ENCODE measurements at places on chromosomes 5 and 9. TPM values are rescaled to one million over a fixed set of nuclear protein-coding genes. Genes with fewer than 3 reads are reported as not detected.

PTPN3 gene
- 40.6 TPM for total RNA-seq

- peaks cover 11% of the 10 kb centered on the region for H3K36me3 ChIP-seq
- H3K27me3 ChIP-seq = no peaks in the 10 kb centered on the region
- H3K4me1 ChIP-seq = no peaks in the 10 kb centered on the region
- H3K27ac ChIP-seq = no peak overlapping the region
These were observed 37.8 kb downstream of the MRRF start for GRCh38 chr9:122302237-122303093.

- H3K36me3 ChIP-seq = no peaks in the 10 kb centered on the region
- no peak overlapping the region for H3K4me3 ChIP-seq
- H3K4me1 ChIP-seq = no peaks in the 10 kb centered on the region
- no peak for DNase-seq
- H3K27ac ChIP-seq = no peak overlapping the region
- H3K27me3 ChIP-seq = no peaks in the 10 kb centered on the region
These were observed 37.7 kb downstream of the NSG2 start for GRCh38 chr5:174083056-174083827.

TMC1 gene
- total RNA-seq = 0.25 TPM

ELL2 gene
- total RNA-seq = 37.2 TPM

GRCh38 chr9:92438900-92439526 is 14.7 kb upstream of the OMD start:
- no peak overlapping the region for H3K27ac ChIP-seq
- no peaks in the 10 kb centered on the region for H3K27me3 ChIP-seq
- H3K36me3 ChIP-seq = no peaks in the 10 kb centered on the region
- no peak for DNase-seq
- no peak overlapping the region for H3K4me3 ChIP-seq
- no peaks in the 10 kb centered on the region for H3K4me1 ChIP-seq

DNA sequence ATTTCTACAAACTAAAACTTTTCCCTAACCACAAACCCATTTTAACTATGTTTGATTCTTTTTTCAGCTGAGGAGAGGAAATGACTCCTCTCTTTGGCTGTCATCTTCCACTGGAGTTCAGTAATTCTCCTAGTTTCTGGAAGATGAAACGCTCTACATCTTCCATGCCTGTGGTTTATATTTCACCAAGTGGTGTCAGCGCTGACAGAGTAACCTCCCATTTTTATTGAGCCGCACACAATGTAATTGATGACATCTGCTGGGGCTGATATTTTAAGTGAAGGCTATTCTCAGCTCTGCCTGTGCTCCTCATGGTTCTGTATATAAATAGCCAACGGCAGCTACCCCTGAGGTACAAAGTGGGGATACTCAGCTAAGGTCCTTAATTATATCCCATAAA is 234.6 kb downstream of the SPOCK1 start:
- H3K4me3 ChIP-seq = no peak overlapping the region

- no peaks in the 10 kb centered on the region for H3K27me3 ChIP-seq
- no peak overlapping the region for H3K4me3 ChIP-seq
- peaks cover 4% of the 10 kb centered on the region for H3K4me1 ChIP-seq
- no peak for DNase-seq
- H3K27ac ChIP-seq = no peak overlapping the region
These were observed 59.0 kb downstream of the PTCH1 start for GRCh38 chr9:95457769-95458168.

POU5F2 gene
- 1.8 TPM for total RNA-seq

CCDC192 gene
- total RNA-seq = not detected

- no peak overlapping the region for H3K4me3 ChIP-seq
- DNase-seq = no peak
- H3K27me3 ChIP-seq = no peaks in the 10 kb centered on the region
- no peaks in the 10 kb centered on the region for H3K36me3 ChIP-seq
- H3K27ac ChIP-seq = no peak overlapping the region
These were observed 815.8 kb downstream of the EFNA5 start for GRCh38 chr5:106854922-106855321.

- no peak overlapping the region for H3K27ac ChIP-seq
- H3K4me1 ChIP-seq = no peaks in the 10 kb centered on the region
- H3K27me3 ChIP-seq = no peaks in the 10 kb centered on the region
These were observed 29.3 kb downstream of the PAPPA start for GRCh38 chr9:116182876-116183275.

AGXT2 gene
- 8.0 TPM for total RNA-seq

- H3K4me3 ChIP-seq = no peak overlapping the region
- no peaks in the 10 kb centered on the region for H3K27me3 ChIP-seq
- H3K36me3 ChIP-seq = no peaks in the 10 kb centered on the region
- H3K4me1 ChIP-seq = no peaks in the 10 kb centered on the region
- H3K27ac ChIP-seq = no peak overlapping the region
These were observed 34.0 kb upstream of the RXRA start for GRCh38 chr9:134291961-134292871.

DNA sequence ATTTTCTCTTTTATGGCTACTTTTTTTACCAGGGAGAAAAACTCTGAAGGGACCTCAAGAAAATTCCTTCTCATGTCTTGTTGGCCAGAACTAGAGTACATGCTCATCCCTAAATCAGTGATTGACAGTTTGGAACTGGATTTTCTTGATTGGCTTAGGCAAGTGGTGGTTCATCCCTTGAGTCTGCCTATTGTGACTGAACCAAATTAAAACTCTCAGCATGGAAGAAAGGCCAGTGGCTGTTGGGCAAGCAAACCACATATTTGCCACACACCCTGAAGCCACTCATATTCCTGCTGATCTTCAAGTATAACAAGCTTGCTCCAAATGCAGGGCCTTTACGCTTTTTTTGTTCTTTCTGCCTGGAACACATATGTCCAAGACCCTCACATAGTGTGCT is 7.2 kb upstream of the HOMER1 start:
- no peak overlapping the region for H3K4me3 ChIP-seq
- H3K27ac ChIP-seq = no peak overlapping the region
- no peaks in the 10 kb centered on the region for H3K27me3 ChIP-seq

DNA sequence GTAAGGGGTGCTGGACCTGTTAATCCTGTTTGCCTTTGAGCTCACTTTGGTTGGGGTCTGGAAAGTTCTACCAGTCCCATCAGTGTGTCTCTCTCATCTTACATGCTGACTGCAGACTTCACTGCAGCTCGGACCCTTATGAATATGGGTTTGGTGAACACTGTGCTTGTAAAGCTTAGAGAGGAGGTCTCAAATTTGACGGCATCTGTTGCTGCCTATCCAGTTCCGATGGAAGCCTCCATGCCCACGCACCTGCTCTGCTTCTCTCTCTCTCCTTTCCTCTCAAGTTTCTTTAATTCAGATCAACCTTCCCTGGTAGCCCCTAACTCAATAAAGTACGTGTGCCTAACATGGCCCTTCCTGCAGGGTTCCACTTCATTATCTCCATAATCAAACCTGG is 217.9 kb downstream of the HSPA4 start:
- H3K27ac ChIP-seq = no peak overlapping the region
- no peaks in the 10 kb centered on the region for H3K27me3 ChIP-seq
- no peak for DNase-seq

- DNase-seq = no peak
- no peak overlapping the region for H3K27ac ChIP-seq
- H3K36me3 ChIP-seq = no peaks in the 10 kb centered on the region
- H3K4me3 ChIP-seq = no peak overlapping the region
These were observed 17.0 kb downstream of the PLPP7 start for GRCh38 chr9:131306397-131307004.

PHF24 gene
- 0.98 TPM for total RNA-seq

GRCh38 chr5:14142202-14142826 is 828 bp upstream of the TRIO start:
- H3K4me3 ChIP-seq = peak overlapping the region; percentile 86
- H3K4me1 ChIP-seq = no peaks in the 10 kb centered on the region
- no peaks in the 10 kb centered on the region for H3K36me3 ChIP-seq
- peak overlapping the region; percentile 86 for H3K27ac ChIP-seq
- no peak for DNase-seq

DNAH5 gene
- total RNA-seq = 16.4 TPM

AQP7 gene
- 11.9 TPM for total RNA-seq
